ENCODE measurements at places on chromosomes 7 and 10. TPM values are rescaled to one million over a fixed set of nuclear protein-coding genes. Genes with fewer than 3 reads are reported as not detected.

IGFBP3 gene
- polyA plus RNA-seq = 12.9 TPM

ABI1 gene
- polyA plus RNA-seq = 87.6 TPM

ACSM6 gene
- not detected for polyA plus RNA-seq

PRSS37 gene
- not detected for polyA plus RNA-seq

ENTPD1 gene
- 1.6 TPM for polyA plus RNA-seq

ZPBP gene
- not detected for polyA plus RNA-seq

ALOX5 gene
- polyA plus RNA-seq = 30.3 TPM

DNA sequence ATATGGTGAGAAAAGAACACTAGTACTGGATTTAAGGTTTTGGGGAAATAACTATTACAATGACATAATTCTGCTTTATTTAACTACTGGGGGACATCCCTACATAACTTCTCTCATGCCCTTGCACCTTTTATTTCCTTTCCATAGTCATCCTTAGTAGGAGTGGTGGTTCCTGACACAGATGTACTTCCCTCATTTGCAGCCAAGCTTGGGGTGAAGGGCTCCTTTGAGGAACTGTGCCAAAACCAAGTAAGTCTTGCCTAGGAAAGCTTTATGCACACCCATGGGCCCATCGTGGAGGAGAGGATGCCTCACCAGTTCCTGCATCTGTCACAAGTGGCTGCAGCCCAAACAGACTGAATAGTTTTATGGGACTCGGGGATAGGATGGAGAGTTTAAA lies 20.6 kb downstream of the ZDHHC6 start:
- DNase-seq = no peak

DNA sequence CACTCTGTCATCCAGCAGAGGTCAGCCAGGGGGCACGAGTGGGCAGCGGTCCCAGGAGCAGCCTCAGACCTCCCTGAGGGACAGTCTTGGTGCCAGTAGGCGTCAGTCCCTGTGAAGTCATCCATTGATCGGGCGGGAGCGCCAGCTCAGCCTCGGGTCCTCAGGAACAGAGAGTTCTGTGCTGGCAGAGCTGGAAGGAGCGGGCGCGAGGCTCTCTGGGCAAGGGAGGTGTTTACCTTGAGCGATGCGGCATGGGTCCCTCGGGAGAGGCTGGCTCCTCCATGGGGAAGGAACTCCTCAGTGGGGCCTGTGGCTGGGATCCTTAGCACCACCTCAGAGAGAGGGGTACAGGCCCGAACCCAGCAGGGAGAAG lies 101.1 kb upstream of the PPIF start:
- no peak for DNase-seq

DNA sequence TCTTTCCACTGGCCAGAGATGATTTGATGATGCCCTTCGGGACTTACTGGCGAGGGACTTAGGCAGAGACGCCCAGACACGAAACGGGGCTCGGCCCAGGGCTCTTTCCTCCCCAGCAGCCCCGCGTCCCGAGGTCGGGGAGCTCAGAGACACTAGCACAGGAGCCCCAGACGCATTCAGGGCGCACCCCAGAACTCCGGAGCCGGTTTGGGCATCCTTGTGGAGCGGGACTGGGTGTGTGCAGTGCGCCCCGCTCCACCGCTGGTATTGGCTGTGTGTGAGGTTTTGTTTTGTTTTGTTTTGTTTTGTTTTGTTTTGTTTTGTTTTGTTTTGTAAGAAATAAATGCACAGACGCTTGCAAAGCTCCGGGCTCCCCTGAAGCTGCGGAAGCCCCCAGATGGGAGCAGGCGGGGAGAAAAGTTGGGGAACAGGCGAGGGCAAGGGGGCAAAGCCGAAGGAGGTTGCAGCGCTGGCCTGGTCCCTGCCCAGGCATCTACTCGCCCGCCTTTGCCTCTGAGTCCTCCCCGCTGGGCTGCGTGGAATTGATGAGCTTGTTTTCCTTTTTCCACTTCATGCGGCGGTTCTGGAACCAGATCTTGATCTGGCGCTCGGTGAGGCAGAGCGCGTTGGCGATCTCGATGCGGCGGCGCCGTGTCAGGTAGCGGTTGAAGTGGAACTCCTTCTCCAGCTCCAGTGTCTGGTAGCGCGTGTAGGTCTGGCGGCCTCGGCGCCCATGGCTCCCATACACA lies 1.9 kb upstream of the HOXA5 start:
- DNase-seq = no peak

- no peak for DNase-seq
Observed at GRCh38 chr10:110777017-110777416, 94.7 kb upstream of the PDCD4 start.

GRCh38 chr10:79359816-79360498 lies 12.7 kb downstream of the PPIF start:
- no peak for DNase-seq

GRCh38 chr7:78396210-78396609 lies 597.6 kb downstream of the PHTF2 start:
- DNase-seq = no peak

DNA sequence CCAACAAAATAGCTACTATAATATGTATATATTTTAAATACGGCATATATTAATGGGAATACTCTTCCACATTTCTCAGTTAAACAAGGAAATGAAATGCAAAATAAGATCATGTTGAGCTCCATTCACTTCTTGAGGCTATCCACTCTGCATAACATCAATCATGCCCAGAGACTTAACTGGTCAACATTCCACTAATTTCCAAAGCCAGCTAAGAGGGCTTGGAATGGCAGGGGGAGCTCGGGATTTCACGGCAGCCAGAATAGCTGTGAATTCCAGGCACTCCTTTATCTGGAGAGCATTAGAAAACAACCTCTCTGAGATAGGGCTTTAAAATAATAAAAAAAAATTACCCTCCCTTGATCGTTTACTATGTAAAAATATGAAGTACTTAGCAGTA lies 194.9 kb upstream of the CDCA7L start:
- no peak for DNase-seq

- DNase-seq = no peak
Observed at GRCh38 chr10:21265622-21266021, 259.9 kb downstream of the SKIDA1 start.

DNA sequence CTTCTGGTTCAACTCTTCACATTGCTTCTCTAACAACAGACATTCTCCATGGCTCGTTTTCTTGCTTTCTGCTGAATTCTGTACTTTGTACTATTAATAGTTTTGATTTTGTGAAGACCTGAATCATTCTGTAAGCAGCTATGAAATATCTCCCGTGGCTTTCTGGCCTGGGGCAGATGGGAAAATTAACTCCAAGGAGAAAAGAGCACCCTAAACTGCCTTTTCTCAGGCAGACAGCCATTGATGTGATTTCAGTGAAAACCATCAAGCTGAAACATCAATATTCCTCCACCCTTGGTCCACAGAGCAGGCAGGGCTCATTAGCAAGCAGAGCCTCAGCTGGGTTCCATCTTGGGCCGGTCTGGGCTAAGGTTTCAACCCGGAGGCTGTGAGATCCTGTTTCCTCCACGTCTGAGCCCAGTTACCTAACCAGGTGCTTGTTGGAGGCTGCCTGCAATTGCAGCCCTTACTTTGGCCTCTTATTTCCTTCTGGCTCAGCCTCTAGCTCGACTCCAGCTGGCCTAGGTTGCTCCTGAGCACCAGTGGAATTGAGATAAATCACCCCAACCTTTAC lies 21.1 kb upstream of the EZH2 start:
- no peak for DNase-seq

DNA sequence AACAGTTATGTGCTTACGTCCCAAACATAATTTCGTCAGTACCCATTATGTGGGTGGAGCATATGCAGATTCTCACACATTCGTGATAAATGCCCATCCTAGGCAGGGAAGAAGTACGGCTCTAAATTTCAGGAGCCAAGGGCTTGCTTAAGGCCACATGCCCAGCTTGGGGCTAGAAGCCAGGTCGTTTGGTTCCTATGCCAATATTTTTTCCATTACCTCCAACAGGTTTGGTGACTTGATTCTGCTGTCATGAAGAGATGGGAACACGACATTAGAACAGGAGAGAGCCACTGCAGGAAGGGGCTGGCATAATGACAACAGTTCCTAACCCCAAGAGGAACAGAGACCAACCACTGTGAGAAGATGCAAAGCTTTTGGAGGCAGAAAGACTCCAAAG lies 85.1 kb downstream of the HIPK2 start:
- DNase-seq = no peak

Data from CD4-positive, alpha-beta memory T cell (primary cell).